Panc1 (cell line): ENCODE measurements at places on chromosomes 1 and 21. TPM values are rescaled to one million over a fixed set of nuclear protein-coding genes. Genes with fewer than 3 reads are reported as not detected.

DNA sequence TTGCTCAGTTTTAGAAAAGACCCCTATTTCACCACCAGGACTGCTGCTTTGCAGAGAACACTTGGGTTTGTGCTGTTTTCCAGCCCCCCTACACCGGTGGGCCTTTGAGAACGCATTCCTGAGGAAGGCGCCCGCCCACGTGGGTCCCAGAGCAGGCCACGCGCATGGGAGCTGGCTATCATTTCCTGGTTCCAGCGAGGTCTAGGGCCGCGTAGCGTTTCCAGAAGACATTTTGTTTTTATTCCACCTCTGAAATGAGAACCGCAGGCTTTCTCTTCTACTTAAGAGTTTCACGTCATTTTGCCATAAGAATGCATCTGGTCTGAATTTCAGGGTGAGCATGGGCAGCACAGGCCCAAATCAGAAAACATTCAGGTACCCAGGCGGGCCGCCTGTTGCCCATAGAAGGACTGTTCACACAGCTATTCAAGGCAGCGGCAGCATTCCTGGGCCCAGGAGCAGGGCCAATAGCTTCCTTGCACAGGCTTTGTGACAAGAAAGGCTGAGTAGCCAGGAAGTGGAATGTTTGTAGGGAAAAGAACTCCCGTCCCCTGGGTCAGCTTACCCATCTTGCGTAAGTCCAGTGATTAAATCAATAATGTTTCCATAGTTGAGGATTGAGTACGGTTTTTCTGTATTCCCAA lies 1.4 kb upstream of the KLHL21 start:
- no peak for DNase-seq

- DNase-seq, result no peak
These were observed 132.1 kb downstream of the IGSF21 start for GRCh38 chr1:18239671-18240070.

- no peak for DNase-seq
These were observed 25.0 kb downstream of the FOXO6 start for GRCh38 chr1:41386196-41386663.

DNA sequence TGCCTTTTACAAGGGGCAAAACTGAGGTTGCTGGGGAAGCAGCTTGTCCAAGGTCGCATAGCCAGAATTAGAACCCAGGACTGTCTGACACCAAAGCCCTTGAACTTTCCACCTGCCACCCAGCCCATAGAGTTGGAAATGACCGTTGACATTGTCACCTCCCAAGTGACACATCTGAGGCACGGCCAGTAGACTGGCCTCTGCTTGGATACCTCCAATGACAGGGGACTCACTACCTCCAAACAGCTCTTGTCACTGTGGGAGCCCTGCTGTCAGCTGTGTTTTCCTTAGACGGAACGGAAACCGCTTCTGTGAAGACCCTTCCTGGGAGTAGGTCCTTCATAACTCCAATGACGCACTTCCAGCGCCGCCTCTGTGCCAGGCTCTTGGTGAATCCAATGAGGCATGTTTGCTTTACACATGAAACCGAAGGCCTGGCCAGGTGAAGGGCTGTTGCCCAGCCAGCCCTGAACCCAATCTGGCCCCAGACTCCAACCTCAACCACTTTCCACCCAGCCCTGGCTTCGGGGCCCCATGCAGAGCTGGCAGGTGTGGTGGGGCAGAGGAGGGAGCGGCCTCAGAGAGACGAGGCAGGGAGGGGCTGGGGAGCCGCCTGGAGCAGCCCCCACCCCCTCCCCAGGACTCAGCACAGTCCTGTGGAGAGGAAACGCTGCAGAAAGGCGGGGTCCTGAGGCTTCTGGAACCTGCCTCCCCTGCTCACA lies 109.2 kb upstream of the IFFO2 start:
- DNase-seq, result no peak

GRCh38 chr1:30743584-30744059 lies 14.0 kb downstream of the LAPTM5 start:
- DNase-seq, result no peak

DNA sequence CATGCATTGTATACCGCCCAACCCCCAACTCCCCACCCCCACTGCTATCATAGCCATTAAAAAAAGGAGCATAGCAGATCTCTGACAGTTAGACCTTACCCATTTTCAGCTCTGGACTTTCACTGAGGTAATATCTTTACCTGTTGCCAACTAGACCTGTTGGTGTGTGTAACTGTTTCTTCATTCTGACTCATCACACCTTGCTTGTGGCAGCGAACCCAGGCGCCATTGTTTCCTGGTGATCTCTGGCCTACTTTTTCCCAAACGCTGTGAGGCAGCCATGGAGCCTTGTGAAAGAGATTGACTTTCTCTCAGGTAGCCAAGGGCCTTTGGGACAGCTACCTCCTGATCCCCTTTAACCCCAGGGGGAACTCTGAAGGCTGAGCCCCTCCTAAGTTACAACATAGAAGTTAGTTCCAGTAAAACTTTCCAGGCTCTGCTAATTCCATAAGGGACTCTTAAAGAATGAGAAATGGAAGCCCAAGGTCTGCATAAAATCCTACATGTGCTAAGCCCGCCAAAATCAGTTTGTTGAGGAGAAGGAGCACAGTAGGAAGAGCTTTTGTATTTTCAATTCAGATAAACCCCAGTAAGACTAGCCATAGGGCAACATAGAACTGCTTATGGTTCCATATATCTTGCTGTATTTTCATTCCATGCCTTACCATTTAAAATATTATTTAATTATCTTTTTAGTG lies 196.1 kb upstream of the CAMK1G start:
- DNase-seq, result no peak

DNA sequence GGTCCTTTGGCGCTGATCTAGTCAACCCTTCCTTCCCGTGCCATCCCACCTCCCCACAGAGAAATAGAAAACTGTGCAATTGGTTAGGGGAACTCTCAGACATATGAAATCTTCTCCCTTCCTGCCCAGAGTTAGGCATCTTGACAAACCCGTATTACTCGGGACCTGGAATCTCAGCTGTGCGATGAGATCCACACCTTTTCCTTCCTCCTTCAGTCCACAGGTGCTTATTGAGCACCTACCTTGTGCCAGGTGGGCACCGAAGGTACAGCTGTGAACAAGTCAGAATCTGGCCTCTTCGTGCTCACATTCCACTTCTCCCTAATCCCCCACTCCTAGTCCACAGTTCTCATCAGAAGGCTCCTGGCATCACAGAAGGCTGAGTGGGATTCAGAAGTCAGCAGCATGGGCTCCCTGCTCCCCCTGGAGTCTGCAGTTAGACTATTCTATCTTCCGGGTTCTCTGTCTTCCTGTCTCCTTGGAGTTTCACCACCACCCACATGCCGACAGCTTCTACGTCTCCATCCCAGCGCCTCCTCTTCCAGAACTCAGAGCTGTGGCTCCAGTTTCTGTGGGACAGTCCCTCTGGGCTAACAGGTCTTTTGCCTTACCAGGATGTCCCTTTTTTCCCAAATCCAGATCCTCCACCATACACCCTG lies 23.0 kb downstream of the KNCN start:
- no peak for DNase-seq

- DNase-seq, result no peak
These were observed 128.5 kb upstream of the ERRFI1 start for GRCh38 chr1:8154621-8155052.

- no peak for DNase-seq
These were observed 106.7 kb downstream of the SETD4 start for GRCh38 chr21:35953597-35953996.

- no peak for DNase-seq
These were observed at the start of gene MAD2L2 for GRCh38 chr1:11681071-11681771. Gene MAD2L2 (minus strand): TSS chr1:11681148. CDS start chr1:11680601, 547 bp downstream.

DNA sequence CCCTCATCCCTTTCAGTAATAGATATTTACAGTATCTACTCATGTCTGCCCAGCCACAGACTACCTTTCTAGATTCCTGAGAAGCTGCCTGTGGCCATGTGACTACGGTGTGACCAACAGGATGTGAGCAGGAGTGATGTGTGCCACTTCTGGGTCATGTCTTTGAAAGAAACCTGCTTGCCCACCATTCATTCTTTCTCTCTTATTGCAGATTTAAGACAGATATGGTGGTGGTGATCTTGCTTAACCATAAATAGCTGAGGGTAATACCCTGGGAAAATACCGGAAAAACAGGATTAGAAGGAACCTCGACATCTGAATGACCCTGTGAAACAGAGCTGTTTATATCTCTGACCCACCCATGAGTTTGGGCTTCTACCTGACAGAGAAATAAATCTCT lies 41.6 kb upstream of the GUCA2A start:
- DNase-seq, result no peak

DNA sequence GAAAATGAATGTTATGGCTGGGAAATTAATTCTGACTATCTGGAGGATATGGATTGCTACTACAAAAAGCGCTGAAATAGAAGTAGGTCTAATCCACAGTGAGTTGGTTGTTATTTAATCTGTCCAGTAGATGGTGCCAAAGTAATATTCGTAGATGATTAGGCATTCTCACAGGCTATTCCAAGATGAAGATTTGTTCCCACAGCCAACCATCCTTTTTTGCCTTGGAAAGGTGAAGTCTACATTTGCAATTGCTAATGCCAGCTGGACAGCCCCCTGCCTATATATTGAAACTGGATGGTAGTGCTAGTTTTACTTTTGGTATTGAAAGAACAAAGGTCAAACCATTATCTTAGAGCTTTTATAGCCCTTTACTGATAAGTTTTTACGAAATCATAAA lies 43.8 kb downstream of the RBM11 start:
- peak; percentile 47 for DNase-seq

GRCh38 chr1:228105996-228106799 lies 2.9 kb downstream of the MRPL55 start:
- no peak for DNase-seq

DNA sequence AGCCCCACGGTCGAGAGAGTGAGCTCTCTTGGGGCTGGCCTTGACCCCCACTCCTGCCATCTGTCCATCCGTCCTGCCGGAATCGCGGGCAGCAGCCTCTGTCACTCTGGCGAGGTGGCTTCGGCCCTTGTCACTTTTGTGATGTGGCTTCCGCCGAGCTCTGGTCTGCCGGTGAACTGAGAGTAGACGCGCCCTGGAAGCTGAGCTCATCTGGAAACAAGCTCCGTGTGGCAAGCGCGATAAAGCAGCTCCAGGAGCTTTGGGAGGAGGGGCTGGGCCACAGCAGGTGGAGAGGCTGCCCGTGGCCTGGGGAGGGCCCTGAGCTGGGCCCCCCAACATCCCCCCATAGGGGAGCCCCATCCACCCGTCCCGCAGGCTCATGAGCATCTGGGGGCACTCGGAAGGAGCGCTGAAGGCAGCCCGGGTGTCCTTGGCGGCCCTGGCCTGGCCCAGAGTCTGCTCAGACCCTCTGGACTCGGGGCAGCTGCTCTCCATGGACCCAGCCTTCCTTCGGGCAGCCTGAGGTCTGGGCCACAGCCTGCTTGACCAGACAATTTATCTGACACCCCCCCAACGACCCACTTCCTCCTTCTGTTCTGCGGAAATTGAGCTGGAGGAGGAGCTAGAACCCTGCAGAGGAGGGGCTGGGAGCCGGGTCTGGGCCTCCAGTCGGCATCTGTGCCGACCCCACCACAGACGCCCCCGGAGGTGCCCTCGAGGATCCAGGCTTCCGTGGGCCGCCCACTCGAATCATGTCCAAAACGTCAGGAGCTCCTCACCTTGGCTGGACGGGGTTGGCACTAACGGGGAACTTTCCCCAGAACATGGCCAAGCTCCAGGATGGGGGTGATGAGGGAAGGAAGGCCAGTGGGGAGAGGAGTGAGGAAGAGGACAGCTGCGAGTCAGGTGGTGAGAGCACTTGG lies 59.1 kb downstream of the SLC19A1 start:
- no peak for DNase-seq

SYT6 gene
- total RNA-seq, result not detected

OVAAL gene
- not detected for total RNA-seq

CD1D gene
- total RNA-seq, result not detected

LRRC53 gene
- total RNA-seq, result not detected

NAXE gene
- 211 TPM for total RNA-seq

MIXL1 gene
- total RNA-seq, result 0.69 TPM
